Ascending aorta (tissue), 2 donors: ENCODE measurements at places on chromosomes 13 and 19.

GRCh38 chr13:75469047-75469446 is 12.9 kb downstream of the TBC1D4 start:
- no peaks in the 10 kb centered on the region for H3K27me3 ChIP-seq
- no peak overlapping the region for H3K27ac ChIP-seq
- H3K4me1 ChIP-seq = no peaks in the 10 kb centered on the region
- H3K36me3 ChIP-seq = no peaks in the 10 kb centered on the region

DNA sequence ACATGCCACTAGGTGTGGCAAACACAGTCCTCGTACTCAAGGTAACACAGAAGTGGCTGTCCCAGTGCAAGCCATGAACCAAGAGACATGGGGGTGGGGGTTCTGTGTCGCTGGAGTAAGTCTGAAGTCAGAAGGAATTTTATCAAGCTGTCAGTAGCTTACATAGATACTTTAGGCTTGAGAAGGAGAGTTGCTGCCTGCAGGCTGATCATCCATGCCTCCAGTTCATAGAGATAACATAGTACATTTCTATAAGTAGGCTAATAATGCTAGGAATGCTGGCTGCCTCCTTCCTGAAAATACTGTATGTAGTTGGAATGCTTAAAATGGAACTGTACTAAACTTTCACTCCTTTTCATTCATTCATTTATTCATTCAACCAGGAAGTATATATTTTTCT is 70.1 kb downstream of the CAB39L start:
- H3K4me3 ChIP-seq = no peak overlapping the region
- peak overlapping the region; percentile 50 for H3K27ac ChIP-seq
- no peak for DNase-seq
- no peaks in the 10 kb centered on the region for H3K27me3 ChIP-seq
- H3K36me3 ChIP-seq = no peaks in the 10 kb centered on the region

DNA sequence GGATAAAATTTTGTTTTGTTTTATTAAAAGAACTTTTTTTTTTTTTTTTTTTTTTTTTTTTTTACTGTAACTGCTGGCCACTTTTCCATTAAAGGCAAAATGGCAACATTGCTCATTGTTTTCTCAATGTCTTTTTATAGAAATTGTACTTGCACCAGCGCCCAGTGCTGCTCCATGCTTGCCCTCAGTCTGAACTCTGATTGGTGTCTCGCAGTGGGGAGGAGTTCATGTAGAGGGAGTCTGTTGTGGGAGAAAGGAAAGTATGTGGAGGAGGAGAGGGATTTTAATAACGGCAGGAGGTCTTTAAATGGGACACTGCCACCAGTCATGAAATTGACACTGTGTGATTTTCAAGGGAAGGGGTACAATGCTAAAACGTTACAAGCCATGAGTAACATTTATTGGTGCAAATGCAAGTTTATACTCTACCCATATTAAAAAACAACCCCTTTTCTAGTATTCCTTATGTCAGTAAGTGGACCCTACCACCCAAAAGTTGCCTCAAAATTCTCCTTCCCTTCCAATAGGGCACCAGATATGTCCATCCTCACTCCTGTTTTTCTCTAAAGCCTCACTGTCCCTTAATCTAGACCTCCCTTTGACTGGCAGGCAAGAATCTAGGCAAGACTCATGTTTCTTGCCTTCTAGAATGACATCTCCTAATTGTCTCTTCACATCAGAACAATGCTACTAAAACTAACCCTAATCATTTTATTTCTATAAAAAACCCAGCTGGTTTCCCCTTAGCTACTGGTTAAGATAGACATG is 3.2 kb downstream of the RASL11A start:
- H3K36me3 ChIP-seq = no peaks in the 10 kb centered on the region
- H3K4me1 ChIP-seq = peaks cover 4% of the 10 kb centered on the region
- H3K4me3 ChIP-seq = no peak overlapping the region
- peak; percentile 38 for DNase-seq

- H3K36me3 ChIP-seq = no peaks in the 10 kb centered on the region
- no peak overlapping the region for H3K27ac ChIP-seq
- H3K4me1 ChIP-seq = no peaks in the 10 kb centered on the region
- no peaks in the 10 kb centered on the region for H3K27me3 ChIP-seq
- no peak for DNase-seq
Measured at GRCh38 chr19:14786421-14786851, 8.1 kb upstream of the ADGRE2 start.

- peak overlapping the region; percentile 100 for H3K27ac ChIP-seq
- H3K4me1 ChIP-seq = peaks cover 4% of the 10 kb centered on the region
- peaks cover 18% of the 10 kb centered on the region for H3K36me3 ChIP-seq
- peak overlapping the region; percentile 98 for H3K4me3 ChIP-seq
Measured at GRCh38 chr19:39407660-39408391, 1.2 kb downstream of the ZFP36 start.

GRCh38 chr19:2036424-2036823 is 14.6 kb downstream of the MKNK2 start:
- peaks cover under 1% of the 10 kb centered on the region for H3K4me1 ChIP-seq
- H3K36me3 ChIP-seq = peaks cover 36% of the 10 kb centered on the region
- no peak overlapping the region for H3K4me3 ChIP-seq
- H3K27ac ChIP-seq = no peak overlapping the region
- no peaks in the 10 kb centered on the region for H3K27me3 ChIP-seq

- peaks cover 5% of the 10 kb centered on the region for H3K36me3 ChIP-seq
- no peak for DNase-seq
- H3K4me1 ChIP-seq = no peaks in the 10 kb centered on the region
- H3K27ac ChIP-seq = no peak overlapping the region
- H3K4me3 ChIP-seq = no peak overlapping the region
Measured at GRCh38 chr13:99237981-99238662, 20.1 kb downstream of the GPR18 start.

DNA sequence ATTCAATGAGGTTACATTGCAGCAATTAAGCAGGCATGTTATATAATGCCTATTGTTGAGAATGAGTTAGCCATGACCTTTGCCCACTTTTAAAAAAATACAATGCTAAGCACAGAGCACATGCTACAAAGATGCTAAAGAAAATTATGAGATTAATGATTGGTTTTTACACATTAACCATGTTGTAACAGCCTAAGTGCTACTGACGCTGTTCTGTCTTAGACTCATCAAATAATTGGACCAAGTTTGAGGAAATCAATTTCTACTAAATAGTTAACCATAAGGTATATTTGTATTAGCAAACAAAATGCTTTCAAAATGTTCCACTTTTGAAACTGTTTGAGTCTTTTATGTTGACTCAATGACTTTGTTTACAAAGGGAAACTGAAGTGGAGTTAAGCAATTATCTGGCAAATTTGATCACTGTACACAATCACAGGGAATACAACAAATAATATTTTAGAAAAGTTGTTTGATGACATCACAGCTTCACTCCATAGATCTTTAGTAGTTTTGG is 14.3 kb downstream of the MIR17HG start:
- no peak for DNase-seq
- no peak overlapping the region for H3K4me3 ChIP-seq

- H3K27me3 ChIP-seq = no peaks in the 10 kb centered on the region
- no peaks in the 10 kb centered on the region for H3K36me3 ChIP-seq
- H3K4me3 ChIP-seq = no peak overlapping the region
- no peak for DNase-seq
- no peaks in the 10 kb centered on the region for H3K4me1 ChIP-seq
Measured at GRCh38 chr19:38020311-38020710, 113.3 kb downstream of the SIPA1L3 start.

DNA sequence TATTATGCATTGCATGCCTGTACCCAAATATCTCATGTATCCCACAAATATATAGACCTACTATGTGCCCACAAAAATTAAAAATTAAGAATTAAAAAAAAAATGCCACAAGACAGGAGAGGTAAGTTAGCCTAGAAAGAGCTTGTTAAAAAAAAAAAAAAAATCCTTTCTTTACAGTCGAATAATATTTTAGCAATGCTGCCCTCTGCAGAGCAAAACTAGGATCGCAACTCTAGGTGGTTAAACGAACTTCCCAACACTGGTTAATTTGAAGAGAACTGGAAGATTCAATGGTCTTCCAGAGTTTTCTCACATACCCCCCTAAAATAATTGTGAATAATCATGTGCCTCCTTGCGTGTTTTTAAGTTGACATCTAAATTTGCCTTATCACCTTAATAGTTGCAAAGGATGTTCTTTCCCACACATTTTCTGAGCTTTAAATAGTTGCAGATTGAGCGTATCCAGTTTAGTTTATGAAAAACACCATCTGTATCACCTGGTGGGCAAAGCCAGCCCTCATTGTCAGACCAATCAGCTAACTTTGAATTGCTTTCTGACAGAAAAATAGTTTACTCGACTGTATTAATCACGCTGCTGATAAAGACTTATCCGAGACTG is 47.4 kb upstream of the RCBTB2 start:
- no peaks in the 10 kb centered on the region for H3K4me1 ChIP-seq
- no peak overlapping the region for H3K4me3 ChIP-seq
- peak; percentile 87 for DNase-seq
- no peaks in the 10 kb centered on the region for H3K36me3 ChIP-seq
- H3K27me3 ChIP-seq = no peaks in the 10 kb centered on the region
- H3K27ac ChIP-seq = no peak overlapping the region

DNA sequence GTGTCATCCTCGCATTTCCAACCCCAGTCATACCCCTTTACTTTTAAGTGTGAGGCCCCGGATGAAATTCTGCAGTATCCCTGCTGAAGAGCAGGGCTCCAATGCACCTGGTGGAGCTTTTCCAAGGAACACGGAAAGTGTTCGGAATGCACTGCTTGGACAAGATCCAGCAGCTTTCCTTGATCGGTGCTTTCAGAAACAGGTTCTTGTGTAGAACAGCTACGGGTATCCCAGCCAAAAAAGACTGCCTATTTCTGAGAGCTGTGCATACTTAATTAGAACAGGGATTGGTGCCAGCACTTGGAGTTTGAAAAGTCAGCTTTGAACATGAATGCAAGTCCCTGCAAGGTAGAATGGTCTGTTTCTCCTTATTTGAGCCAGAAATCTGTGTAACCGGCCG is 87.2 kb upstream of the C1QTNF9B start:
- H3K36me3 ChIP-seq = no peaks in the 10 kb centered on the region
- H3K4me1 ChIP-seq = no peaks in the 10 kb centered on the region
- no peak overlapping the region for H3K4me3 ChIP-seq
- no peaks in the 10 kb centered on the region for H3K27me3 ChIP-seq
- no peak for DNase-seq

DNA sequence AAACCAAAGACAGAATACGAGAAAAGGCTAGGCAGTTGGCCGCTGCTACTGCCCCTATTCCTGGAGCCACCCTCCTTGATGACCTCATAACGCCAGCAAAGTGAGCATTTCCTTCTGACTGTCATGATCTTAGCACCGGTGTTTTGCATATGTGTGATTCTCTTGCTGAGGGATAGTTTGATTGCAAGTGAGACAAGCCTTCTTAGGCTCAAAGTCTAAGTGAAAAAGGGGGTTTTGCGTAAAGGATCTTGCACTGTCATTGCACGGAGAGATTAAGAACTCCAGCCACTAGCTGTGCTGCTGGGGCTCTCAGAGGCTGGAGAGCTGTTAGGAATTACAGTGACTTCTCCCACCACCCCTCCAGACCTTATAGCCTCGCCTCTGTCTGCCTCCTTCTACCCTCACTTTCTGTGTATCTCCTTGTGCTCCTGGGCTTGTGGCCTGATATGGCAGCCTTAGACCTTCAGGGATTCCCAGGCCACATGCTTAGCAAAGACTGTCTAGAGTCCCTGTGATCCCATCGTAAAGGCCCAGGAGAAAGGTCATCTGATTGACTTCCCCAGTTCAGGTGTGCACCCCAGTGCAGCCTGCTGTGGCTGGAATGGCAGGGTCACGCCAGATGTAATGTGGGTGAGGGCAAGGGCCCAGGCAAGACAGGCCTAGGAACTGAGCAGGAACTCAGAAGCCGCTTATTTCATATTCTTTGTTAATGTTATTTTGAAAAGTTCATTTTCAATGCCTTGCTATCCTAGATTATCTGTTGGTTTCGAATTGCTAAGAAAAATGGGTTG is 12.6 kb downstream of the GPATCH1 start:
- H3K4me3 ChIP-seq = no peak overlapping the region
- DNase-seq = no peak
- H3K27ac ChIP-seq = no peak overlapping the region
- peaks cover 68% of the 10 kb centered on the region for H3K36me3 ChIP-seq

GRCh38 chr13:80363890-80364503 is 23.1 kb upstream of the SPRY2 start:
- H3K27ac ChIP-seq = no peak overlapping the region
- H3K4me3 ChIP-seq = peak overlapping the region; percentile 28
- H3K4me1 ChIP-seq = no peaks in the 10 kb centered on the region
- DNase-seq = no peak
- H3K36me3 ChIP-seq = no peaks in the 10 kb centered on the region
- no peaks in the 10 kb centered on the region for H3K27me3 ChIP-seq

DNA sequence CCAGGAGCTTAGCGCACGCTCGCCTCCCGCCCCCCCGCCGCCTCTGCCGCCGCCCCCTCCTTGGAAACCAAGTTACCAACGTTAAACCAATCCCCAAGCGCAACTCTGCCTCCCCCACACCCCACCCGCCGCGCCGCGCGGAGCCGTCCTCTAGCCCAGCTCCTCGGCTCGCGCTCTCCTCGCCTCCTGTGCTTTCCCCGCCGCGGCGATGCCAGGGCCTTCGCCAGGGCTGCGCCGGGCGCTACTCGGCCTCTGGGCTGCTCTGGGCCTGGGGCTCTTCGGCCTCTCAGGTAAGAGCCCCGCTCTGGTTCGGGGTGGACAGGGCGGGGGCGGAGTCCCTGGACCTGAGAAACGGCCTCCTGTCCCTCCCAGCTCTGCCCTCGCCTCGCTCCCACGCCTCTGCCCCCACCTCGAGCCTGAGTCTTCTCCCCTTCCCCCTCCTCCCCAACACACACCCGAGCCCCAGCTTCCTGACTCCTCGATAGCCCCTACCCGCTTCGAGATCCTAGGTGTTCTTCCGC is at the start of gene ICAM5:
Gene ICAM5, plus strand, starts transcription at position 117 of the 521 bp plus-strand sequence. Its CDS starts 92 bp downstream, at position 209.
- no peak within 1 kb of the TSS for H3K27ac ChIP-seq
- peak within 1 kb of the TSS; percentile 43 for H3K4me3 ChIP-seq
- no peaks in the 10 kb centered on the region for H3K36me3 ChIP-seq
- peaks cover 13% of the 10 kb centered on the region for H3K27me3 ChIP-seq

DNA sequence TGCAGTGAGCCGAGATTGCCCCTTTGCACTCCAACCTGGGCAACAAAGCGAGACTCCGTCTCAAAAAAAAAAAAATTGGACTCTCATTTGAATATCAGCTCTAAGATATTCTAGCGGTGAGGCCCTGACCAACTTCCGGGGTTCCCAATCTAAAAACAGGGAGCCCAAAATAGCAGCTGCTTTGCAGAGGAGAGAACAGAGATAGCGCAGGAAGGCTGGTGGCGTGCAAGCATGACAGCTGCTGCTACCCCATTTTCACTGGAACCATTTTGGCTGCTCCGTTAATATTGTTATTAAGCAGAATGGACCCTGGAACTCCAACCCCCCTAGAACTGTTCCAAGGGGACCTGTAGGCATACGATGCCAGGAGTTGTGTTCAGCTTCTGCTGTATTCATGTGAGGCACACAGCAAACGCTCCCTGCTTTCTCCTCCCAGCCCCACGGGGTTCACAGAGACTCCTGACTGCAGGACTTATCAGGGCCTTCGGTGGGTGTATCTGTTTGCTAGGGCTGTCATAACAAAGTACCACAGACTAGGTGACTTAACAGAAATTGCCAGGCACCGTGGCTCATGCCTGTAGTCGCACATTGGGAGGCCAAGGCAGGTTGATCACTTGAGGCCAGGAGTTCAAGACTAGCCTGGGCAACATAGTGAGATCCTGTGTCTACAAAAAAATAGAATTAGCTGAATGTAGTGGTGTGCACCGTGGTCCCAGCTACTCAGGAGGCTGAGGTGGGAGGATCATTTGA is 11.5 kb downstream of the STXBP2 start:
- H3K4me3 ChIP-seq = no peak overlapping the region
- no peaks in the 10 kb centered on the region for H3K36me3 ChIP-seq
- peaks cover 4% of the 10 kb centered on the region for H3K4me1 ChIP-seq
- DNase-seq = no peak
- no peaks in the 10 kb centered on the region for H3K27me3 ChIP-seq

GRCh38 chr13:34003656-34004055 is 185.7 kb downstream of the RFC3 start:
- DNase-seq = no peak
- no peaks in the 10 kb centered on the region for H3K36me3 ChIP-seq
- no peaks in the 10 kb centered on the region for H3K27me3 ChIP-seq
- no peaks in the 10 kb centered on the region for H3K4me1 ChIP-seq
